ENCODE measurements at places on chromosomes 2 and 18.

DNA sequence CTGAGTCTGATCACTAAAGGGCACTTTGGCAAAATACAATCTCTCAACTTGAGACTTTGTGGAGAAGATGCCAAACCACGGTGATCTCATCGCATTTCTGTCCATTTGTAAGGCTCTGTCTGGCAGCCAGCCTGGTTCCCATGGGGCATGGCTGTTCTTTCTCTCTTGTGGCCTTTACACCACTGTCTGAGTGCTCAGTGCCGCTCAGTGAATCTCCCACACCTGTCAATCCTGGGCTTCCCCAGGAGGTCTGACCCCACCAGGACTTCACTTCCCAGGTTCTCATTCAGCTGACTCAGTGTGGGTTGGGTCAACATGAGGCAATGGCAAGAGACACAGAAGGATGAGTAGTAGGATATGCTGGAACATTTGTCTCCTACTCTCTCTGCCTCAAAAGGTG lies 96.8 kb upstream of the TRIB2 start:
- no peak for DNase-seq

DNA sequence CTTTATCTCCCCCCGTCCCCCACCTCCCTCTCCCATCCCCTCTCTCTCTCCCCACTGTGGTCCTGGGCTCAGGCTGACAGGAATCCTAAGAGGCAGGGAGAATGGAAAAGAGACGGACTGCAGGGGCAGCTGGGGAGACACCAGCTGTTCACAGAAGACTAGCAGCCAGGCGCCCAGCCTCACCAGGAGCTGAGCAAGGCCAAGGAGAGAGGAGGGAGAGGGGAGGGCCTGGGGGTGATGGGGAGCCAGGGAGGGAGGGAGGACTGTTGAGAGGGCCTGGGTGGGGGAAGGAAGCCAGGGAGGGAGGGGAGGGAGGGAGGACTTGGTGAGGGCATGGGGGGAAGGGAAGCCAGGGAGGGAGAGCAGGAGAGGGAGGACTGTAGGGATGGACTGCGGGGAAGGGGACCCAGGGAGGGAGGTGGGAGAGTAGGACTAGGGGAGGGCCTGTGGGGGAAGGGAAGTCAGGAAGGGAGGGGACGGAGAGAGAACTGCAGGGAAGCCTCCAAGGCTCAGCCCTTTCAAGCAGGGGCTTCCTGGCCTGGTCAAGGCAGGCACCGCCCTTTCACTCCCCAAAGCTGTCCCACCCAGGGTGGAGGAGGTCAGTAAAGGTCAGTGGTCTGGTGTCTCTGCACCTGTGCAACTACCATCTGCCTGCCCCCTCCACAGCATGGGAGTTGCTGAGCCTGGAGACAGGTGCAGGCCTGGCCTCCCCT lies 517.7 kb upstream of the MYT1L start:
- no peak for DNase-seq

GRCh38 chr2:99940963-99941362 lies 201.4 kb downstream of the AFF3 start:
- no peak for DNase-seq

DNA sequence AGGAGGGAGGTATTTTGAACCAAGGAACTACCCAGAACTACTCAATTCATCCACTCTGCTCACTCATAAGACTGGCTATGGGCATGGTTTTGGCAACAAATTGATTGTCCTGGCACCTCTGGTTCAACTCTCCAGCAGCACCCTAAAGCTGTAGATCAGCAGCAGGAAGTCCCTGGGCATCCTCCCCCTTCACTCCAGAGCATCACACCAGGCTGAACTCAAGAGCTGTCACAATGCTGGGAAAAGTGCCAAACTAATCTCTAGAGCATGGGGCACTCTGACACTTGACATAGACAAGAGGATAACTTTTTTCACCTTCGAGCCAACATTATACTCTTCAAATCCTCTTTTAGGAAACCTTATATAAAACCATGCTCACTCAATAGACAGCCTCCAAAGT lies 154.1 kb upstream of the RBBP8 start:
- no peak for DNase-seq

GRCh38 chr2:152309352-152310214 lies 25.4 kb upstream of the FMNL2 start:
- DNase-seq: no peak

DNA sequence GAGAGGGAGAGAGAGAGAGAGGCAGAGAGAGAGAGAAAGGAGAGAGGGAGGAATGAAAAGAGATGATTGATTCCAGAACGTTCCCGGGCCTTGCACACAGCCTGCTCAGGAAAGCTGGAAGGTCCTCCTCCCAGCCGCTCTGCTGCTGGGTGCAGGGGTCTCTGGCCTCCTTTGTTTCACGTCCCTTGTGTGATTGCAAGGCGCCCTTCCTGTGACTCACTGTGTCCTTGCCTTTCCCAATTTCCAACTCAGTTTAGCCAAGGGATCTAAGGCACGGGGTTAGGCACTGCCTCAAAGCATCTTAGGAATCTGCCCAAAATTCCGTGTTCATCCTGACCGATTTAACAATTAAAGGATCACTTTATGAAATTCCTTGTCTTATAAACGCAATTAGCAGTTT lies 221.2 kb downstream of the KLHL29 start:
- DNase-seq: no peak

DNA sequence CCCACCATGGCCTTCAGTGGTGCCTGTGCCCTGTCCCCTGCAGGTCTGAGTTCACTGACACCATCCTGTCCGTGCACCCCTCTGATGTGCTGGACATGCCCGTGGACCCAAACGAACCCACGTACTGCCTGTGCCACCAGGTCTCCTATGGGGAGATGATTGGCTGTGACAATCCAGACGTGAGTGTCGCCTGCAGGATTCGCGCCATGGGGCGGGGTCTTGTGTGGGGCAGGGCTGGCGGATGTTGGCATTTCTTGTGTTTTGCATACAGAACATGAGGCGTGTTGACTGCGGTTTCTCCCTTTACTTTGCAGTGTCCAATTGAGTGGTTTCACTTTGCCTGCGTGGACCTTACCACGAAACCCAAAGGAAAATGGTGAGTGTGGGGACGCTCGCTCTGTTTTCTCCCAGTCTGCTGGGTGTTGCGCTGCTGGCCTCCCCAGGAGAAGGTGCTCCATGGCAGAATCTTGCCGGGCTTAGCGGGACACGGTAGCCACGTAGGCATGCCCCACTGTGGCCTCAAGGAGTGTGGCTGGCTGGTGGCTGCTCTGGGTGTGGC lies 11.5 kb upstream of the D2HGDH start:
- DNase-seq: no peak

GRCh38 chr2:25042321-25043240 lies 705 bp downstream of the EFR3B start:
- no peak for DNase-seq

DNA sequence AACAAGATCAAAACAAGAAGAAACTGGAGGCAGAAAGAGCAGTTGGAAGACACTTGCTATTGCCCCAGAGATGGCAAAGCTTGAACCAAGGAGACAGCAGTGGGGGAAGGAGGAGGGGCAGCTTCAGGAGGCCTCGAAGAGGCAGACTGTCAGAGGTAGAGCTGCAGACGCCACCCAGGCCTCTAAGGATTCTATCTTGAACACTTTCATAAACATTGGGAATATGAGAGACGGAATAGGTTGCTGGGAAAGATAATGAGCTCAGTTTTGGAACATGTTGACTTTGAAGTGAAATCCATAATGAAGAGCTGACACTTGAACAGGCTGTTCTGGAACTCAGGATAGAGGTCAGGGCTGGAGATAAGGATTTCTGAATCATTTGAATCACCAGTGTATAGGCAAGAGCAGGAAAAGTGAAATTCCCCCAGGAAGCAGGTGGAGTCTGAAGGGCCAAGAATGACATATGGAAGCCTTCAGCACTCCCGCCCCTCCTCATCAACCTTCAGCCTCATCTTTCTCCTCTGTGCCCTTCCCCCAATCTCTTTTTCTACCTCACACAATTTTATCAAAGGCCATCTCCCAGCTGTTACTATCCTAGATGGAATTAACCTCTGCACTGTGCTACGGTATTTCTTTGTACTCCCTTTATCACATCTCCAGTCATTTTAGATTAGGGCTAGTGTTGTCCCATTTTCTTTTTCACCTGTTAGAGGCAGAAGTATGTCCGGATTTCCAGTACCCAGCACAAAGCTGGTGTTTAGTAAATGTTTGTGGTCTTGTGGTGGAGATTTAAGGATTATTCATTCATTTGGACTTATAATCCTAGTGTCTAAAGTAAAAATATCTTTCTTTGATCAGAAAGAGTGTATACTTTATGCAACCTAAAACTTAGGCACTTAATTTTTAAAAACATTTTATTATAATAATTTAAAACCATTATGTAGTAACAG lies 47.5 kb upstream of the RTN4 start:
- DNase-seq: no peak

DNA sequence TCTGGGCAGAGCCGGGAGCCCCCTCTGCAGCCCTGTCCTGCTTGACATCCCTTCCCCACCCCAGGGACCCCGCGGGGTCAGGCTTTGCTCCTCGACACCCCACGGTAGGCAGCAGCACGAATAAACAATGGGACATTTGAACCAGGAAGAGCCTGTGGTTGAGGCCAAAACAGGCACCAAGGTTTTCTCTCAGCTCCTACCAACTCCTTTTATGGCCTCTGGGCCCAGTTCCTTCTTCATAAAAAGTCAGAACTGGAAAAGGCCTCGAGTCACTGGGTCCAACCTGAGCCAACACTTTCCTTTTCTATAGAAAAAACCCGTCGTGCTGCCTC lies 20.6 kb downstream of the TEX44 start:
- no peak for DNase-seq

DNA sequence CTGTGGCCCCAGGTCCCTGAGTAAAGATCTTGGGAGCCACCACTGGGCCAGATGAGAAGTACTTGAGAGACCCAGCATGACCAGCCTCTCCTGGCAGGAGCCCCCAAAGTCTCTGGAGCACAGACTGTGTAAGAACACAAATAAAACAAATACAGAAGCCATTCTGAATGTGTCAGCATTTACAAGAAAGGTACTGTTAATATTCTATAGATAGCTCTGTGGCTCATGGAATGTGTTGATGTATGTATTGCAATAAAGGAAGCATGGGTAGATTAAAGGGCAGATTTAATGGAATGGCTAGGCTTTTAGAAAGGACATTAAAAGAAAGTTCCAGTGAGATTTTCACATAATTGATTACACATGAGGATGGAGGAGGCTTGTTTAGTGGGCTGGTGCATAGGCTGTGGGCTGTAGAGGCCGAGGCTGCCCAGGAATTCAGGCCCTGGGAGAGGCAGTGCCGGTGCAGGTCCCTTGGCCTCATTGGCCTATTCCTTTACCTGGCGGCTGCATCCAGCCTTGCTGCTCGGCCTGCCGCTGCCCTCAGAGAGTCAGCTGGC lies 127.7 kb upstream of the DLX2 start:
- DNase-seq: no peak

DNA sequence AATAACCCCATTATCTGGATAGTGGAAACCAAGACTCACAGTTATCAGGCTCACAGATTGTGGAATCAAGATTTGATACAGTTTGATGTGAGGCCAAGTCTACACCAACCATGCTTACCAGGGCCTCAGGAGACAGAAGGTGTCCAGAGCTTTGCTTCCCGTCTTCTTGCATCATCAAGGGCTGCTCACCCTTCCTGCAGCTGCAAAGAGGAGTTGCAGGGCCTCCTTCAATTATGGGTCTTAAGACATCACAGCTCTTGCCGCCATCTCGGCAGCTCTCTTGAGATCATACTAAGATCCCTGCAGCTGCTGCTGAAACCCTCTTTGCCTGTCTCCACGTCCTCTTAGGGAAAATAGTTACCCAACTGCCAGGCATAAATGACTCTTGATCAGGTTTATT lies 176.0 kb downstream of the MGAT5 start:
- DNase-seq: no peak

- no peak for DNase-seq
Measured at GRCh38 chr2:39532933-39533332, 95.8 kb upstream of the MAP4K3 start.

GRCh38 chr2:167745667-167746066 lies 501.7 kb downstream of the STK39 start:
- DNase-seq: no peak

DNA sequence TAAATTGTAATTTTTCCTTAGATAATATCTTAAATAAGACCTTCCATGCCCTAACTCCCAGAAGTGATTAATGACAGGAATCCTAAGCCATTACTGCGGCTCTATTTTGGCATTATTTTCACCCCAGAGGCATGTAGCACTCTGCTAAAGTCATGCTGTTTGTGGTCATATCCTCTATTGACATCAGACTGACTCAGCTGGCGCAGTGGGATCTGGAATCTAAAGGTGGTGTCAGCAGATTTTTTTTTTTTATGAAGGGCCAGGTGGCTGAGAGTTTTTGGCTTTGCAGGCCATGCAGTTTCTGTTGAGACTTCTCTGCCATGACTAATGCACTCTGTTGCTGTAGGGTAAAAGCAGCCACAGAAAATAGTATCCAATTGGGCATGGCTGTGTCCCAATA lies 64.1 kb upstream of the ACVR1C start:
- DNase-seq: peak; percentile 81

DNA sequence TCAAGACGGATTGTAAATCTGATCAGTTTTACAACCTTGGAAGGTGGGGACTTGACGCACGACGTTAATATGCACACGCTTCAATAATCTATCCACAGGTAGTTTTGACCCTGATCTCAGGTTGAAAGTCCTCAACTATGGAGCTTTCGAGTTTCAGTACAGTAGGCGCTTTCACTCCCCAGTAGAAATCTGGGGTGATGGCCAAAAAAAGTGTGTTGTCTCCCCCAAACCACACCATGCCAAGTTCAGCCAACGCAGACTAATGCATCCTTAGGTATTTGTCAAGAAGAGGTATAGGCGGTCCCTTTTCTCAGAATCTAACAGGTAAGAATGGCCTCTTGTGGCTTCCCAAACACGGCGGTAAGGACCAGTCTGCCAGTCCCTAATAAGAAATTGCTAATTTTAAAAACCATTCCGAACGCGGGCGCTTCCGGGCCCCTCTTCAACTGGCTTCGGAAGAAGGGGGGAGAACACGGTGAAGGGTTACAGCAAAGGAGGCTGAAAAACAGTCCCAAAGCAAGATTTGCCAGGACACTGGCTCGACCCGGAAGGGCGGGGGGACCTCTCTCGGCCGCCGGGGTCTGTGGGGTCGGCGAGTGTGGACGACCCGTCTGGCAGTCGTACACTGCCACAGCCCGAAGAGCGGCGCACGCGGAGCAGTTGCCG lies 659 bp downstream of the FAM210A start:
- DNase-seq: no peak

GRCh38 chr18:1483385-1483784 lies 578.7 kb downstream of the ADCYAP1 start:
- no peak for DNase-seq

DNA sequence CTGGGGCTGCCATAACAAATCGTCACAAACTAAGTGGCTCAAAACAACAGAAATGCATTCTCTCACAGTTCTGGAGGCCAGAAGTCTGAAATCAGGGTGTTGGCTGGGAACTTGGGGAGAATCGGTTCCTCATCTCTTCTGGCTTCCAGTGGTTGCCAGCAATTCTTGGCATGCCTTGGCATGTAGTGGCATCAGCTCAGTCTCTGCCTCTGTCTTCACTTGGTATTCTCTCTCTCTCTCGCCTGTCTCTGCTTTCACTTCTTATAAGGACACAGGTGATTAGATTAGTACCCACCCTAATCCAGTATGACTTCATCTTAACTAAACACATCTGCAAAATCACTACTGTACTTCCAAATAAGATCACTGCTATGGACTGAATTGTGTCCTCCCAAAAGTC lies 695.4 kb upstream of the ID2 start:
- no peak for DNase-seq

GRCh38 chr2:103249462-103249861 lies 487.6 kb downstream of the TMEM182 start:
- no peak for DNase-seq

GRCh38 chr18:448116-448790 lies 52.2 kb downstream of the COLEC12 start:
- no peak for DNase-seq

- DNase-seq: no peak
Measured at GRCh38 chr2:214830794-214831346, 21.4 kb upstream of the BARD1 start.
